Effector CD8-positive, alpha-beta T cell (primary cell): ENCODE measurements at places on chromosomes 1 and 21.

DNA sequence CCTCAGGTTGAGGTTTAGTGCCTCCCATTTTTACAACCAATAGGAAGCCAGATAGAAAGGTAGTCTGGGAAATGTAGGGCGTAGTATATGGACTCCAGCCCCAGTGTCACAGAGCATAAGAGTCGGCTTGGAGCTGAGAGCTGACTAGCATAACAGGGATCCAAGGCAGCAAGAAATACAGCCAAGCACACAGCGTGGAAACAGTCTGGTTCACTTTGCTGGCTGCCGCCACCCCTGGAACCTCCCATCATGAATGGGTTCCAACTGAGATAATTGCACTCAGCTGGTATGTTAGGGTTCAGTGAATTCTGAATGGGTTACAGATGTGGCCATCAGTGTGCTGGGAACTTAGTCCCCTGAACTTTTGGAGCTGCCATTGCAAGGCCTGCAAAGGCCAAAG is 76.7 kb upstream of the GPR88 start:
- no peak for DNase-seq

- DNase-seq = no peak
Observed at GRCh38 chr1:39034114-39034654, 8.0 kb downstream of the NDUFS5 start.

GRCh38 chr21:46194374-46195334 is 10.4 kb upstream of the SPATC1L start:
- no peak for DNase-seq

DNA sequence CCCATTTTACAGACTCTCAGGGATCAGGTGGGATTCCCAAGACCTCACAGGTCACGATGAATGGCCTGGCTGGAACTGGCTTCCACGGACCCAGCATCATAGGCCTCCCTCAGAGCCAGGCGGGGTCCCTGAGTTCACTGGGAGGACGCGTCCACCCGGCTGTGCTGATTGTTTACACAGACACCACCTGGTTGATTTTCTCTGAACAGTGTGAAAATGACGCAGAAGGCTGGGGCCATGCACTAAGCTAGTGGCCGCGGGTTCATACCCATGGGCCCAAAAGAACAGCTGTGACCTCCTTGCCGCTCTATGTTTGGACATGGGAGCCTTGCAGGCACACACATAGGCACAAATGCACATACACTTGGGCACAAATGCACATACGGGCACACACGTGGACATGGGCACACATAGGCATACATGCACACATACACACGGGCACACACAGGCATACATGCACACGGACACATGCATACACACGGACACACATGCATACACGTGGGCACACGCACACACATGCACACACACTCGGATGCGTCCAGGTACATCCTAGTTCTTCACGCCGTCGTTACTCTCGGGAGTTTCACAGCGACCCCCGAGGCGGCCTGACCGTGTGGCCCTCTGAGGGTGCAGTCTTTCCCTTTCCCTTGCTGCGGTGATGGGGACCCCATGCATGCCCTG is 23.2 kb downstream of the CSTB start:
- no peak for DNase-seq

GRCh38 chr1:169739980-169740379 is 6.1 kb upstream of the SELE start:
- no peak for DNase-seq

DNA sequence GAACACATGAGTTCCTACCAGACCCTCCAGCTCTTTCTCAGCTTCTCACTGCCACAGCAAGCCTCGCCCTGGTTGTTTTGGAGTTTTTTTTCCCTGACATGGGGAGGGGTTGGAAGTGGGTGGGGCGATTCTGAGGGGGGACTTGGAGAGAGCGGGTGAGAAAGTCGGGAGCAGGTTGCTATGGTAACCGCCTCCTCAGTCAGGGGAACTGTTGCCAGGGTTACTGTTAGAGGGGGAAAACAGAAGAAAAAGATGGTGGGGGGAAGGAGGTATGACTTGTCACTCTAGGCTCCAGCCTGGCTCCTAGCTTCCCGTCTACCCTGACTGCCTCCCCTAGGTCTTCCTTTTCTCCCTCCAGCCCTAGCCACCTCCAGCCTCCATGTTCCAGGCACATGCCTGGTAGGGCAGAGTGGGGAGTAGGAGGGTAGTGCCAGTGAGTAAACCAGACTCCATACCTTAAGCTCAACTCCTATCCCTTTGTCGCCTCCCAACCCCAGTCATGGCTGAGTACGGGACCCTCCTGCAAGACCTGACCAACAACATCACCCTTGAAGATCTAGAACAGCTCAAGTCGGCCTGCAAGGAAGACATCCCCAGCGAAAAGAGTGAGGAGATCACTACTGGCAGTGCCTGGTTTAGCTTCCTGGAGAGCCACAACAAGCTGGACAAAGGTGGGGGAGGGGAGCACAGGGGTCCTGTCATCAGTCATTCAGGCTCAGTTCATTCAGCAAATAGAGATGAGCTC is 6.0 kb downstream of the PEA15 start:
- DNase-seq = no peak

- no peak for DNase-seq
Observed at GRCh38 chr21:46099476-46099875, 1.6 kb downstream of the COL6A2 start.

DNA sequence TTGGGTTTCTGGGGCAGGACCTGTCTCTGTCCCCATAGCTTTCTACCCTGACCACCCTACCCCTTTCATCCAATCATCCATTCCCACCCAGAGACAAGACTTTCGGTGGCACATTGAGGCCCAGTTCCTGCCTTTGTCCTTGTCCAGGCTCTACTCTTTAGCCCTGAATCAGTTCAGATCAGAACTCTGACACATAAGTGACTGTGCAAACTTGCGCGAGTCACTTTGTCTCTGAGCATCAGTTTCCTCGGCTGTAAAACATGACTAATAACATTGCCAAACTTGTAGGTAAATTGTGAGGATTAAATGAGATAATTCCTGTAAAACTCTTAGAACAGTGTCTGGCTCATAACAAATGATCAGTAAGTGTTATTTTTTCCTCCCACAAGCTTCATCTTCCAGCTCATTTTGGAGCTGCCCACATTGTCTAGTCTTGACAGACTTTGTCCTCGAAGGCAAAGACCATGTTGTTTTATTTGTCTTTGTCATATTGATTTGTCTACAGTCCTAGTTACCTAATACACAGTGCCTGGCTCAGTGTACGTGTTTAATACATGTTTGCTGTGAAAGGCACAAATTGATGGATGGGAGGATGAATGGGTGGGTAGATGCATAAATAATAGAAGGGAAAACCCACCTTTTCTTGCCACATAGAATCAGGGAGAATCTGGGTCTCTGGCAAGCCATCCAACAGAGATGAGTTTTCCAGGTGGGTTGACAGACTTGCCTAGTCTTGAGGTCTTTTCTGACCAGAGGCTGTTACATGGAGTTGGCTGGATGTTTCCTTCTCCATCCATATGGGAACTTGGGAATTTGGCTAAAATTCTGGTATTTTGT is 262.9 kb downstream of the OMA1 start:
- no peak for DNase-seq

DNA sequence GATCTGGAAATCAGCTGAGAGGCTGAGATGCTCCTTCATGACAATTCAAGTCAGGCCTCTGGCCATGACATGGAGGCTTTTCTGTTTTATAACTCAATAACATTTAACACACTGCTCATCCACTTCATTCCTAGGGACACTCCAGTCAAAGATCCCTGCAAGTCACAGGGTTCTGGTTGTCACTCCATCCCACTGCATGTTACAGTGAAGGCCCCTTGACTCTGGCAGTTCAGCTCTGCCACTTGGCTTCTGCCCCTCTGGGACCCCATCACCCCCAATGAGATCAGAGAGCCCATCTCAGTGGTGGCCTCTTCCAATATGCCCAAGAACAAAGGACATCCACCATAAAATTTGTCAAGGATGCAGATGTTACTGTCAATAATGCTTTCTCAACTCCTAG is 10.0 kb upstream of the FAM110D start:
- DNase-seq = no peak

DNA sequence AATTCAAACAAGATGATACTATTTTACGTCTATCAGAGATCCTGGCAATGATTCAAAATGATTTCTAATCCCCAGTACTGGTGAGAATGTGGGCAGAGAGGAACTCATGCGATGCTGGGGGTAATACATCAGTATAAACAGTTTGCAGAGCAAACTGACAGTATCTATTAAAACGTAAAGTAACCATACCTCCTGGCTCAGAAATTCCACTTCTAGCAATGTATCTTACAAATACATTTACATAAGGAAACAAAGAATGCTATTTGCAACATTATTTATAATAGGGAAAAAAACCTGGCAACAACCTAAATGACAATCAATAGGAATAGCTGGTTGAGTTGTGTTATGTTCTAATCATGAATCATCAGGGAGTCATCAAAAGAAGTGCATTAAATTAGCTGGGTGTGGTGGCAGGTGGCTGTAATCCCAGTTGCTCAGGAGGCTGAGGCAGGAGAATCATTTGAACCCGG is 15.9 kb downstream of the RCAN1 start:
- DNase-seq = no peak

DNA sequence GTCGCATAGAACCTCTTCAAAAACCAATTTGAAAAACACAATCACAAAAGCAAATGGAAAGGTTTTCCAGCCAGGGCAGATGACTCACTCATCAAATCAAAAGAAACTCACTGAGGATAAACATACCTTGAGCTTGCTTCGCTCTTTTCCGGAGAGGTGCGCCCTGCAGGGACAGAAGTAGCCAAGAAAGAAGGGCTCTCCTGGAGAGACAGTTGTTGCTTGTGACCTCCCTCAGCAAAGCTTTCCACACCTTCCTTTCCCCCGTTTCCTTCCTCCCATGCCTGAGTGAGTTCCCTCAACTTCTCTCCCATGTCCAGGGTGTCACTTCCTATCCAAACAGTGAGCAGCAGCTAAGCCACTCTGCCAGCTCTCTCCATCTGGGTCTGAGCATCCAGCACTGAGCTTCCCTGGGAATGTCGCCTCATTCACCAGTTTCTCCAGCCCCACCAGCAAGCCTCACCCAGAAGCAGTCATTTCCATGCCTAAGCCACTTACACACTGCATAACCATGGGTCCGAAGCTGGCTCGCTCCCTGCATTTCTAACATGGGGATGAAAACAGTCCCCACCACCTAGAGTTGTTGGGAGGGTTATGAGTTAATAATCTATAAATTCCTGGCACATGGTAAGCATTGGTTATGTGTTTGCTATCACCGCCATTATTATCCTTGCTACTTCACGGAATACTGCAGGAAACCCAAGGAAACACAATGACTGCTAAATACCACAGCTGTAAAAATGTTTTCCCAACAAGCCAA is 75.0 kb downstream of the PTPN14 start:
- DNase-seq = no peak

DNA sequence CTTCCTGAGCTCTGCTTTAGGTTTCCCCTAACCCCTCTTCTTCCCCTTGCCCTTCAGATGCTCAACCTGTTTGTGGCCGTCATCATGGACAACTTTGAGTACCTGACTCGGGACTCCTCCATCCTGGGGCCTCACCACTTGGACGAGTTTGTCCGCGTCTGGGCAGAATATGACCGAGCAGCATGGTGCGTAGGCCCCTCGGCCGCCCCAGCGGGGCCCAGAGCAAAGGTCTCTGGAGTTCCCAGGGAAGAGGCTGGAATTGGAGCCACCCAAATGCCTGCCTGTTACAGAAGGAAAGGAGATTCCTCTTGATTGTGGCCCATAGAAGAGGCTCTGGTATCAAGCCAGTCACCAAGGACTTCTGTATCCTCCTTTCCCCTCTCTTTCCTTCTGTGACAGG is 285.5 kb downstream of the ZNF648 start:
- no peak for DNase-seq

DNA sequence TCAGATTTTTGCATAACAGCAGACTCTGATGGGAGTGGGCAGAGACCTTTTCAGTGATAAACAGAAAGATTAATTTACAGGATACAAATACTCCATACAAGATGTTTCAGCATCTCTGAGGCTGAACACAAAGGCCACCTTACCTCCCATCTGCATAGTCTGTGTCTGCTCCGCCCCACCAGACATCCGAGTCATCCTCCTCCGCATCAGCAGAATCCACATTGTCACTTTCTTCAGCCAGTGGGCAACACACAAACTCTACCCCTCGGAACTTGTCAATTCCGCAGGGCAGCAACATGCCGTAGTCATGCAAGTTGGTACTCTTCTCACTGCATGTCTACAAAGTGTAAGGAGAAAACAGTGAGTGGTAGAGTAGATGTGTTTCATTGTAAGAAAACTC is 119.7 kb downstream of the APP start:
- DNase-seq = no peak

GRCh38 chr1:183024317-183025009 is 1.2 kb downstream of the LAMC1 start:
- no peak for DNase-seq

GRCh38 chr21:46061950-46062349 is 36.0 kb upstream of the COL6A2 start:
- no peak for DNase-seq
